ENCODE measurements at places on chromosomes 5 and 9.

DNA sequence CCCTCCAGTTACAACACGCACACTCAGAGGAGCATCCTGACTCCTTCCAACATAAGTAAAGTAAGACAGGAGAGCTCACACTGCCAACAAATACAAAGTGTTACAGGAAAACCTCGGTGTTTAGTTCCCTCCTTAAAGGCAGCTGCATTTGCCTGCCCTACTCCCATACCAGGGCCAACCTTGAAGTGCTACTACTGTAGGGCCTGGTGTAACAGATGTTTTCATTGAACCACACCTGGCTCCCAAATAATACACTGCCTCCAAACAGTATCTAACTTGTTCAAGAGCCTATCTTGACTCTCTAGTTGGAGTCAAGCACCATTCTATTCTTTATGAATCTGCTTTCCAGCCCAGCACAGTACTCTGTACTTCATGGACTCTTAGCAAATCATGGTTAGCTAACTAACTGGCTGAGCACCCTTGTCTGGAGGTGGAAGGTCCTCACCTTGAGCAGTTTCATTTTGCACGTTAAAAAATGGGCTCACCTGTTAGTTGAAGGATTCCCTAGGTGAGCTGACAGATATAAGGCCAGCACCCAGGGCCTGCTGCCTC, 34.6 kb downstream of the TTC39B start:
- DNase-seq: no peak

DNA sequence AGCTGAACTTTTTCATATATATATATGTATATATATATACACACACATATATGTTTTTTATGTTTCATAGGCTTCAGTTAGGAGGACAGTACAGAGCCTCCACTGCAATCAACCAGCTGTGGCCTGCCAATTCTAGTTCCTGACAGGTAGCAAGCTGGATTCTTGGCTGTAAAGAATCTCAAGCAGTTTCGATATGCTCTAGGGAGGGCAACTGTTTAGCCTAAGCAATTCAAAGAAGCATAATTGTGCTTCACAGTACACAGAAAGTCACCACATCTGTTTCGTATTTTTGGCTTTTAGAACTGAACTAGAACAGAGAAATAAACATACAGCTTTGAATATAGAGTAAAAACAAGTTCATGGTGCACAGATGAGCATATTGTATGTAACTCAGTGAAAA, 152.4 kb upstream of the ARRDC3 start:
- DNase-seq: no peak

- DNase-seq: no peak
Measured at GRCh38 chr5:64973215-64973614, 204.5 kb downstream of the CWC27 start.

GRCh38 chr5:142202282-142202681, 93.7 kb downstream of the NDFIP1 start:
- no peak for DNase-seq

- no peak for DNase-seq
Measured at GRCh38 chr9:87029905-87030304, 82.6 kb upstream of the GAS1 start.

All from LoVo (cell line).